ENCODE measurements at places on chromosomes 7 and 10.
A peak's percentile ranks its signal among the peaks of the same experiment; 100 is the strongest.

GRCh38 chr7:82319674-82320118, 123.9 kb downstream of the CACNA2D1 start:
- peak; percentile 85 for DNase-seq

- no peak for DNase-seq
These were observed 34.5 kb downstream of the SMURF1 start for GRCh38 chr7:99109108-99110051.

- no peak for DNase-seq
These were observed 426.3 kb upstream of the POT1 start for GRCh38 chr7:125355899-125356298.

- no peak for DNase-seq
These were observed 21.0 kb upstream of the EIF5AL1 start for GRCh38 chr10:79491143-79491835.

GRCh38 chr10:22573820-22574569, 140.4 kb downstream of the PIP4K2A start:
- DNase-seq: no peak

DNA sequence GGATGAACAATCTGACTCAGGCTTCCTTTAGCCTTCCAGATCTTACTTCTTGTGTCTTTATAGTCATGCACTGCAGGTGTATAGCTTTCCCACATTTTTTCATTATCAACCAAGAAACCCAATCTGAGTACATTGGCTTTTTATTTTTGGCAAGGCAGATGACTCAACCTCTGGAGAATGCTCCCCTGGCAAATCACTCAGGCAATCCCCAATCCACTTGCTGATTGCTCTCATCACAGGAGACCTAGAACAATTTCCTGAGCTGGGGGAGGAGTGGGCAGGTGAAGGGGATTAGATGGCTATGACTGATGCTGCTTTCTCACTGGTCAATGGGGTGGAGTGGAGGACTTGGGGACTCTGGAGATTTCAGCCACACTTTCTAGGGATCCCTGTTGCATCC, 134.4 kb downstream of the SLC16A9 start:
- no peak for DNase-seq

GRCh38 chr10:103839872-103840739, 15.3 kb downstream of the SH3PXD2A start:
- no peak for DNase-seq

DNA sequence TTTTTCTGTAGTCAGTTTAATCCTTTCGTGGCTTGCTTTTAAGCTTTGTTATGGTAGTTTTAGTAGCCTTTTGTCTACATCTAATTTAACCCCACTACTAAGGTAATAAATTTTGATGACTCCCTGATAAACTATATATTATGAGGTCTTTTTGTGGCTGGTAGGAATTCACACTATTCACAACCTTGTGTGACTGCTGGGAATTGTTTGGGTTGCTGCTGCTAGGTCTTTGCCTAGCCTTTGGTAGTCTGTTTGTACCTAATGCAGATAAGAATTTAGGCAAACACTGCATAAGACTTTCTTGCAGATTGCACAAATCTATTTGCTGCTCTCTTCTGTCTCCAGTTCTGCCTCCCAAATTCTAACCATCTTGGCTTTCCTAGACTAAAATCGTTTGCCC, 58.3 kb downstream of the SHOC2 start:
- peak; percentile 21 for DNase-seq

- no peak for DNase-seq
These were observed 37.2 kb downstream of the IMMP2L start for GRCh38 chr7:111525100-111525499.

GRCh38 chr7:111438369-111439289, 123.7 kb downstream of the IMMP2L start:
- DNase-seq: peak; percentile 24

Measured in GM04504 (cell line).